ENCODE measurements at places on chromosomes 5 and 9.

DNA sequence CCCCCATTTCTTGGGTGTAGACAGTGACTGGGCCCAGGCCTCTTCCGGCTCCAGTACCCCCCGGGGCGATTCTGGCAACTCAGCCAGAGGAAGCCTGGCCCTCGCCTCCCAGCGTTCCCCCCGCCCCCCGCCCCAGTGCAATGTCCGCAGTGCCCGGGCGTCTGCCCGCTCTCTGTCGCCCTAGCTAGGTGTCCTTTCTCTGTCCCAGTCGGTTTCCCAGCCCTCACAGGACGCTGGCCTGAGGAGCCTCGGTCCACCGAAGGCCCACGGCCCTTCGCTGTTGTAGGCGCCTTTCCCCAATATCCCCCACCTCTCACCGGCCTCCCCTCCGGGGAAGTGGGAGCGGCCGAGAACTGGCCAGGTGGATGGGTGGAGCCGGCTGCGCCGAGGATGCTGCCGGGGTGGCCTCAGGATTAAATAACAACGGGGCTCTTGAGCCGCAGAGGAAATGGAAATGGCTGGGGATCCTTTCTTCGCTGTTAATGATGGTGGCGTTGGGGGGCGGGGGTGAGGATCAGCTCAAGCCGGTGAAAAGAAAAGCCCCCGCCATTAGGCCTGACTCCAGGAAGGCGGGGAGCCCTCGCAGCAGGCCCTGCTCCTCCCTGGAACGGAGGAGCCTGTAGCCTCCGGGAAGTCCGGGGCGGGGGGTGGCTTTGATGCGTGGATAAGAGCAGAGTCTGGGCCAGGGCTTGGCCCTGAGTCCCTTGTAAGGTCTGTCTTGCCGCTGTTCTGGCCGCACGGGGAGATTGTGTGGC is 1.1 kb upstream of the SPRY4 start:
- peak; percentile 80 for DNase-seq

GRCh38 chr9:131574730-131575640 is 29.7 kb downstream of the PRRT1B start:
- DNase-seq = no peak

GRCh38 chr9:96186591-96187011 is 115.4 kb downstream of the HSD17B3 start:
- no peak for DNase-seq

DNA sequence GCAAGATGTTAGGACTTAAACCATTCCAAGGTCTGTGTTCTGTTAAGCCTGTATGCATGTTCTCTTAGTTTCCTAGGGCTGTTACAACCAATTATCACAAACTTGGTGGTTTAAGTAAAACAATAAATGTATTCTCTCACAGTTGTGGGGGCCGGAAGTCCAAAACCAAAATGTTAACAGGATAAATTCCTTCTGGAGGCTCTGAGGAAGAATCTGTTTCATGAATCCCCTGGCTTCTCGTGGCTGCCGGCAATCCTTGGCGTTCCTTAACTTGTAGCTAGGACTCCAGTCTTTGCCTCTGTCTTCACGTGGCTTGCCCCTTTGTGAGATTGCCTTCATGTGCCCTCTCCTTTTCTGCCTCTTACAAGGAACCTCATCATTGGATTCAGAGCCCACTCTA is 30.4 kb downstream of the FEM1C start:
- no peak for DNase-seq

- no peak for DNase-seq
Measured at GRCh38 chr9:98241357-98242300, 13.8 kb downstream of the TBC1D2 start.

- no peak for DNase-seq
Measured at GRCh38 chr5:174342696-174343095, 297.2 kb downstream of the NSG2 start.

DNA sequence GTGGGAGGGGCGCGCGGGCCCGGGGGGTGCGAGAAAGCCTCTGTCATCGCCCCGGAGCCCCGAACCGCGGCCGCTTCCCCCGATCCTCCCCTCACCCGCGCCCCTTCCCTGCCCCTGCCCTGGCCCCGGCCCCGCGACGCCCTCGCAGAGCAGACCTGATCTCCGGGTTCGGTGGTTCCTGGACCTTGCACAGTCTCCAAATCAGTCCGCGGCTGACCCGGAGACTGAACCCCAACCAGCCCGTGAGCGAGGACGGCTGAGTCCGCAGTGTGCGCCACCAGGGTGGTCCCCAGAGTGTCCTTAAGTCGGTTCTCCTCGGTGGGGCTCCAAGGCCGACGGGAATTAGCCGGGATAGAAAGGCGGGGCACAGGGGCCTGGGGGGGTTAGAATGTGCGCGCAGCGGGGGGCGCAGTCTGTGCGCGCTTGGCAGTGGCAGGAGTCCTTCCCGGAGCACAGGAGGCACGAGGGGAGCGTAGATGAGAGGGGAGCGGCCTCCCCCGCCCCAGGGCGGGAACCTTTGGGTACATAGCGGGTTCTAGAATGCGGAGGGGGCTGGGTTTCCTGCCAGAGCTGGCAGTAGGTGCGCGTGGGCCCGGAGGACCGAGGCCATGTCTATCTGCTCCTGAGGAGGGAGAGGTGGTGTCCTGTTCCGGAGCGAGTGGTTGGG is 779 bp downstream of the PKN3 start:
- DNase-seq = no peak

- DNase-seq = no peak
Measured at GRCh38 chr5:138597661-138598400, 22.6 kb upstream of the HSPA9 start.

DNA sequence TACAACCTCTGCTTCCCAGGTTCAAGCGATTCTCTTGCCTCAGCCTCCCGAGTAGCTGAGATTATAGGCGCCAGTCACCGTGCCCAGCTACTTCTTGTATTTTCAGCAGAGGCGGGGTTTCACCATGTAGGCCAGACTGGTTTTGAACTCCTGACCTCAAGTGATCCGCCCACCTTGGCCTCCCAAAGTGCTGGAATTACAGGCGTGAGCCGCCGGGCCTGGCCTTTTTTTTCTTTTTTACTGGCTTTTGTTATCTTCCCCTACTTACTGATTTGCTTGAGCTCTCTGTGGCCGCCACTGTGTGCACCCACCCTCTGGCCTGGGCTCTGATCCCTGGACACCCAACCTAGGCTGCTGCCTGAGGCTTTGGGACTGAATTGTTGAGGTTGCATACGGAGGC is 60.3 kb downstream of the ANKRD33B start:
- DNase-seq = no peak

DNA sequence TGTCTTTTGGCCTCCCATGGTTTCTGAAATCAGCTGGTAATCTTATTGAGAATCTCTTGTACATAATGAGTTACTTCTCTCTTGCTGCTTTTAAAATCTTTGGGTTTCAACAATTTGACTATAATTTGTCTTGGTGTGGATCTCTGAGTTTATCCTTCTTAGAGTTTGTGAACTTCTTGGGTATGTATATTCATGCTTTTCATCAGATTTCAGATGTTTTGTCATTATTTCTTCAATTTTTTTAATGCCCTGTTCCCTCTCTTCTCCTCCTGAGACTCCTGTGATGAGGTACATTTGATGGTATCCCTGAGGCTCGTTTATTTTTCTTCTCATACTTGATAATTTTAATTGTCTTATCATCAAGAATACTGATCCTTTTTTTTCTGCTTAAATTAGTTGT is 2.2 kb upstream of the CCL21 start:
- no peak for DNase-seq

DNA sequence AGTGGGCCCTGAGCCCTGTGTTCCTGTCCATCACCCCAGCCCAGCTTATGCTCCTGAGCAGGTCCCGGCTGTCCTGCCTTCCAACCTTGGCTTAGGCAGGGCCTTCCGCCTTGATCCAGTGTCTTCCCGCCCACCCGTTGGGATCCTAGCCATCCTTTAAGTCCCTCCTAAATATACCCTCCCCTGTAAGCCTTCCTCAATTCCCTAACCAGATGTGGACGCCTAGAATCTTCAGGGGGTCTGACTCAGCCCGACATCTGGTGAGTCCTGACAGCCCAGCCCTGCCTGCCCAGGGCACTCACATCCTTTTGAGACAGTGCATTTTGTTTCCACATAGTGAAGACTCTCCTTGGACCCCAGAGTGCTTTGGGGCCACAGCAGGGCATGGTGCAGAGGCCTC is 23.7 kb downstream of the SLC6A7 start:
- DNase-seq = peak; percentile 12

DNA sequence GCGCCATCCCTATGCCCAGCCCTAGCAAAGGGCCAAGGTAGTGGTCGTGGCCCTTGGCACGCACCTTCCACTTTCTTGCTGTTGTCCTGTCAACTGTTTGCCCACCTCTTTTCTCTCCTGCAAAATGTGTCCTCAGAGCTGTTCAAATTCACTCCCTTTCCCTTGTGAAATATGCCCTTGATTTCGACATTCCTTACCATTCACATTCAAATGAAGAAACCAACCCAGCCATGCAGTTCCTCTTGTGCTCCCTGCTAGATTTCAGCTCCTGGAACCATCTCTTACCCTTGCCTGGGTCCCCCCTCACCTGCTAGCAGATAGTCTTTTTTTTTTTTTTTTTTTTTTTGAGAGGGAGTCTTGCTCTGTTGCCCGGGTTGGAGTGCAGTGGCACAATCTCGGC is 19.6 kb upstream of the HRH2 start:
- no peak for DNase-seq

GRCh38 chr9:86557063-86557766 is 203.0 kb upstream of the TUT7 start:
- peak; percentile 99 for DNase-seq

GRCh38 chr5:179623003-179623905 is at the start of gene HNRNPH1:
HNRNPH1 (minus strand) TSS chr5:179623671; CDS start chr5:179623133, 538 bp downstream.
- DNase-seq = peak; percentile 98

- no peak for DNase-seq
Measured at GRCh38 chr9:111980398-111980797, 83.8 kb downstream of the UGCG start.

DNA sequence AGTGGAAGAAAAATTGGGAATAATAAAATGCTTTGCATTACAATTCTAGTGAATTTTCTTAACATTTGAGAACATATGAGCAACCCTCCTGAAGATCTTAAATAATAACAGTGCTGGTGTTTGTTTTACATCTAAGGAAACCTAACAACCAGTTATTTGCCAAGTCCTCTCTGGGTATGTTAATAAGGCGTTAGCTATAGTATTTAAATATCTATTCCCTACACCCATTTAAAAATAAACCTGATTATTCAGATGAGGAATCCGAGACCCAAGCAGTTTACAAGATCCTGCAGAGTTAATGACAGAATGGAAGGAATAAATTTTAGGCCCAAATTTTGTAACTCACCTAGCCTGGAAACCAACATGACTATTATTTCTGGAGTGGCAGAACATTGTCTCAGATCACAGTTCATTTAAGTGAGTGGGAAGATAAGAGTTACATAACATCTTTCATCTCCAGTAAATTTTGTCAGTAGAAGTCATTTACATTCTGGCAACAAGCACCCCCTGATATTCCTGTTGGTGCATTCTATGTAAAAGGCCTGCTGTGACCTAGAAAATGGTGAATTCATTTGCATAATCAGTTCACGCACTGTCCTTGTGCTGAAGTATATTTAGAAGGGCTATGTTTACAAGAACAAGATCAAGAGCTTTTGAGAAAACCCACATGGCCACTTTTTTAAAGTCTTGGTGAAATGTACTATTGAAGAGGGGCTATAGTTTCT is 148.2 kb downstream of the COX7C start:
- no peak for DNase-seq

DNA sequence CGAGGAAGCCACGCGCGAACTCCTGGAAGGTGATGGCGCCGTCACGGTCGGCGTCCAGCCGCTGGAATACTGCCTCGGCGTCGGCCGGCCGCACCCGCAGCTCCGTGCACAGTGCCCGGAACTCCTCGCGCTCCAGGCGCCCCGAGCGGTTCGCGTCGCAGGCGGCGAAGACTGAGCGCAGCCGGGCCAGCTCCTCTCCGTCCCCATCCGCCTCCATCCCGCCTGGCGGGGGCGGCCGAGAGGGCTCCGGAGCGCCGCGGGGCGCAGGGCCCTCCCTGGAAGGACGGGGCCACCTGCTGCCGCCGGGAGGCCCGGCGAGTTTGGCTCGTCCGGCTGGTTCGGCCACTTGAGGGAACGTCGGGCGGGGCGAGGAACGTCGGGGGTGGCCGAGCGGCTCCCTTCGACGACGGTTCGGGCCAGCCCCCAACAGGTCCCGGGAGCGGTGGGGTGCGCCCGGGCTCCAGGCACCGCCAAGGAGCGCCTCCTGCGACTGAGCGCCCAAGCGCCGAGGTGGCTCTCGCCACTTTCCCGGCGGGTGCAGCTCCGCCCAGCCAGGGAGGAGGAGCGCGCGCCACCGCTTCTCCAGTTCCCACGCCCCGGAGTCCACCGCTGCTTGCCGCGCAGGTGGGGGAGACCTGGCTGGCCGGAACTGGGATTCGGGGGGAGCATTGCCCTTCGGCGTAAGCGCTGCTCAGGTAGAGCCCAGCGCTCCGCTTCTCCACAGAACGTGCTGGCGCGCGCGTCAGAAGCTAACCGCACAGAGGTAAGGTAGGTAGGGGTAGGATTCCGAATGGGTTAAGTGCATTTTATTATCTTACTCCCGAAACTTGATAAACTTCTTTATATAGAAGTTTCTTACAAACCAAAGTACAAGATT is at the start of gene RASEF:
Gene RASEF (minus strand): TSS at position 492 of the 877 bp plus-strand sequence. CDS start 275 bp downstream, at position 217.
- DNase-seq = no peak

- no peak for DNase-seq
Measured at GRCh38 chr5:127998950-127999615, 84.5 kb upstream of the SLC12A2 start.

- no peak for DNase-seq
Measured at GRCh38 chr9:27519466-27520465, 4.3 kb upstream of the IFNK start.

- no peak for DNase-seq
Measured at GRCh38 chr5:172004824-172005237, 1.6 kb downstream of the FBXW11 start.

DNA sequence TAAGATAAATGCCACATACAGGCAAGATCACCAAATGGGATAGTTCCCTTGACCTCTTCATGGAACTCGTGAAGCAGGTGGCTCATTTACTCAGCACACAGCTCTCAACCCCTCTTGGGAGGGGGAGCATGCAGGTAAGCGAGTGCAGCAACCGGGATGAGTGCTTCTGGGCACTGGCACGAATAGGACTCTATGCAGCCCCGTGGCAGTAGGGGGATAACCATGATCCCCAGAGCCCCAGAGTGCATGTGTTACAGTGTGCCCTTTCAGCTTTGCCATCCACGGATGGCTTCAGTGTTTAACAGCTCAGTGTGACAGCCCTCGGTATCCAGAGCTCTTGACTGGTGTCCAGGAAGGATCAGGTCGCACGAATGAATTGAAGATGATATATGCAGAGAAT is 1187.1 kb downstream of the CDH9 start:
- DNase-seq = no peak

- DNase-seq = peak; percentile 12
Measured at GRCh38 chr9:38277601-38278200, 114.8 kb upstream of the ALDH1B1 start.

Data from LHCN-M2 (cell line).